ENCODE measurements at places on chromosomes 16 and 17.

- no peak for DNase-seq
Measured at GRCh38 chr17:19023209-19023999, 18.8 kb upstream of the FAM83G start.

DNA sequence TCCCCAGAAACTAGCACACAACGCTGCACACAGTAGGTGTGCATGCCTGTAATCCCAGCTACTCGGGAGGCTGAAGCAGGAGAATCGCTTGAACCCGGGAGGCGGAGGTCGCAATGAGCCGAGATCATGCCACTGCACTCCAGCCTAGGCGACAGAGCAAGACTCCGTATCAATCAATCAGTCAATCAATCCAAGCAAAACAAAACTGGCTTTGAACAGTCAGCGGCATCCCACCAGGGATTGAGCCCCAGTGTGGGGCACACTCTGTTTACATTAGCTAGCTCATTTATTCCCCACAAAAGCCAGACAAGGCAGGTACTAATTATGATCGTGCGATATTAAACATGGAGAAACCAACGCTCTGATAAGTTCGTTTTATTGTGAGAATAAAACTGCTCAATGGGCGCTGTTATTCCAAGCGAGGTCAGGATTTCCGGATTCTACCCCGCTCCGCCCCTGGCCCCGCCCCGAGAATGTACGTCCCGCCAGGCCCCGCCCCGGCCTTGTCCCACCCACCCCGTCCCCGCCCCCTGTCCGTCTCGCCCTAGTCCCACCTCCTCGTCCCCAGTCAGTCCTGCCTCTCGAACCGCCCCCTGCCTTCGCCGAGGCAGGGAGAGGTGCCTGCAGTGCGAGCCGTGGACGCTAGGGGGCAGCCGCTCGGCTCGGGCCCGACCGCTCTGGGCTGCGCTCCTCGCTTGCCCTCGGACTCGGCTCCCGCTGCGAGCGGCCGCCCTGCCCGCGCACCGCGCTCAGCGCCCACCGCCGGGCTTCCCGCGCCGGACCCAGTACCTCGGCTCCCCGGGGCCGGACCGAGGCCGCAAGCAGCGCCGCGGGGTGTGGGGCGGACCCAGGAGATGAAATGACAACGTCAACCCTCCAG, at the start of gene VPS4A:
VPS4A (plus strand) TSS at position 698 of the 880 bp plus-strand sequence; CDS start at position 860, 162 bp downstream.
- DNase-seq: peak; percentile 97

DNA sequence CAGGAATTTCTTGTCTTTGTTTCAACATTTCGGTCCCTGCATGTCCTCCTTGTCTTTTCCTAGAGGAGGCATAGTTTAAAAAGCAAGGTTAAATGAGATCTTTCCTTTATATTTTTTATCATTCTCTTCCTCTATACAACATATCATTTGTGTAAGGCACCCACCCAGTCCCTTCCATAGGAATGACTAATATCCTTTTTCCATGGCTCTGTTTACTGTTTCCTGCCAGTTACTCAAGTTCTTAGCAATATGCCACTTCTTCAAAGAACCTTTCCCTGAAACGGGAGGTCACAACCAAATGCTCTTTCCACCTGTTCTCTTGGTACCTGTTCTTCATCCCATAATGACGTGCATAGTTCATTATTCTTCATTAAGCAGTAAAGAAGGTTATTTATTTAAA, 1237.1 kb upstream of the GOT2 start:
- no peak for DNase-seq

- DNase-seq: peak; percentile 83
Measured at GRCh38 chr17:76816590-76817135, 51.5 kb upstream of the MGAT5B start.

GRCh38 chr17:61784510-61784909, 78.8 kb downstream of the BRIP1 start:
- DNase-seq: no peak

- DNase-seq: no peak
Measured at GRCh38 chr17:43366891-43367736, 31.7 kb upstream of the ARL4D start.

DNA sequence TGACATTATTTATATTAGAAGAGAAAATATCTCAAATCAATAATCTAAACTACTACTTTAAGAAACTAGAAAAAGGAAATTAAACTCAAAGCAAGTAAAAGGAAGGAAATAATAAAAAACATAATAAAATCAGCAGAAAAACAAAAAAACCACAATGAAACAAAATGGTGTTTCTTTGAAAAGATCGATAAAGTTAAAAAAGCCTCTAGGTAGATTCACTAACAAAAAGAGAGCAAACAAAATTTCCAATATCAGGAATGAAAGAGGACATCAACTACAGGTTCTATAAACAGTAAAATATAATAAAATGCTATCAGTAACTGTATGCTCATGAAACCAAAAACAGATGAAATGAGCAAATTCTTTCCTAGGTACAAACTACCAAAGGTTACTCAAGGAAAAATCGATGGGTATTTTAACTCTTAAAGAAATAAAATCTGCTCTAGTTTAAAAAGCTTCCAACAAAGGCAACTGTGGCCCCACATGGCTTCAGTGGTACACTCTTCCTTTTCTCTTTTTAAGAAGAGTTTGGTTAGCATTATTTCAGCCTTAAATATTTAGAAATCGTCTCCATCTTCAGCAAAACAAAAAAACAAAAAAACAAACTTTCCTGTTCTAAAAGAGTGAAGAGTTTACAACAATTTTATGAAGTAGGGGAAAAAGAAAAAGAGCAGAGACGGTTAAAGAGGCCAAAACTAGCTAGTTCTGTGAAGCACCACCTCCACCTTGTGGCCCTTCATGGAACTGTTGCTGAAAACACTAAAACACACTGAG, 102.2 kb downstream of the TRIM37 start:
- DNase-seq: peak; percentile 83

DNA sequence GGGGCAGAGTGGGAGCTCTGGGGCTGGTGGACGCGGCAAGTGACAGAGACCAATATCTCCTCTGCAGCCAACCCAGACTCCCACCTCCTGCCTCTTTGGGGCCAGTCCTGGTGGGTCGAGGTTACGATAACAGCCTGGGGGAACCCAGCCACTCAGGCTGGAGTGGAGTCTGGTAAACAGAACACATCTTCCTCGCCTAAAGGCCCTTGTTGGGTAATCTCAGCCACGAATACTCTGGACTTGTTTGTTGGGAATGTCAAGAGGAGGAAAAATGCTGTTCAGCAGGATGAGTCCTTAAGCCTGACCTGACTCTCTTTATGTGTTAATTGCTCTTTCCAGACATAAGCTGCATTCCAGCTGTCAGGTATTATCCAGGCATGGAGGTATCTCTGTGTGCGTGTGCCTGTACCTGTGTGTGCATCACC, 8.0 kb upstream of the SPNS2 start:
- no peak for DNase-seq

GRCh38 chr16:66959704-66960161, 1.3 kb upstream of the CES3 start:
- DNase-seq: no peak

DNA sequence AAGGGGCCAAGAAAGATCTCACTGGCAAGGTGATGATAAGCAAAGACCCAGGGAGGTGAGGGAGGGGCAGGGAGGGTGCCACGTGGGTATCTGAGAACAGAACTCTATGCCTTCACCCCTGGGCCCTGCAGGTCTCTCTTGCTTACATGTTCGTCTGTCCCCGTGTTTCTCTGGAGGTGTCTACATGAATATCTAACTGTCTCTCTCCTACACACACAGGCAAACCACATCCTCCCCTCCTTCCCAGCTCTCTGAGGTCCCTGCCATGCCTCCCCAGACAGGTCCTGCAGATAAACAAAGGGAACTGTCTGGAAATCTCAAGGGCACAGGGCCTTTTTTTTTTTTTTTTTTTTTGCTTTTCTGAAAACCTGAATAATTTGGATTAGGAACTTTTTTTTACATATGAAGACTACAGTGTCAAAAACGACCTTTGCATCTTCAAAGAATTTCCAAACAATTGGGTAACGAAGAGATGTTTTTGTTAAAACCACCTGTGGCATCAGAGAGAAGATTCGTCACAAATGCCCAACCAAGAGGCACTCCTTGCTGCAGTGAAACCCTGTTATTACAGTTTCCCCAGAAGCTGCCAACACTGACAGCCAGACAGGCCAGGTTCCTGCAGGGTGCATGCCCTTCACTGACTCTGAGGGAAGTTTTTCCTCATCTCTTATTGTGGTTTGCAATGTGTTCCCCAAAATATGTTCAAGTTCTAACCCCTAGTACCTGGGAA, 17.8 kb downstream of the PLLP start:
- peak; percentile 42 for DNase-seq

DNA sequence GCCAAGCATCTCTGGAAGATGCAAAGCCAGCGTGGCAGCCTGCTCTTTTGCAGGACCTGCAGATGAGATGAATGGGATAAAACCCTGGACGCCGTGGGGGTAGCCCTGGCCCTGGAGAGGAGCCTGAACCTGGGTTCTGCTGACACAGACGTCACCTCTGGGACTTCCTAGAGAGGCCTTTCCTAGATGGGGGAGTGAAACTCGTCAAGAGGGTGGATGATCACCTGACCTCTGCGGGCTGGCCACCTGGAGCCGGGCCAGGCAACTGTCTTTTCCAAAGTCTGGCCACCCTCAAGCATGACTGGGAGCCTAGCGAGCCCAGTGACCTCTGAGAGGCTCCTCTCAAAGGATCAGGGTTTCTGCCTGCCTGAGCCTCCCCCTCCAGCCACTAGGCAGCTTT, 529.0 kb downstream of the KCNJ18 start:
- no peak for DNase-seq

DNA sequence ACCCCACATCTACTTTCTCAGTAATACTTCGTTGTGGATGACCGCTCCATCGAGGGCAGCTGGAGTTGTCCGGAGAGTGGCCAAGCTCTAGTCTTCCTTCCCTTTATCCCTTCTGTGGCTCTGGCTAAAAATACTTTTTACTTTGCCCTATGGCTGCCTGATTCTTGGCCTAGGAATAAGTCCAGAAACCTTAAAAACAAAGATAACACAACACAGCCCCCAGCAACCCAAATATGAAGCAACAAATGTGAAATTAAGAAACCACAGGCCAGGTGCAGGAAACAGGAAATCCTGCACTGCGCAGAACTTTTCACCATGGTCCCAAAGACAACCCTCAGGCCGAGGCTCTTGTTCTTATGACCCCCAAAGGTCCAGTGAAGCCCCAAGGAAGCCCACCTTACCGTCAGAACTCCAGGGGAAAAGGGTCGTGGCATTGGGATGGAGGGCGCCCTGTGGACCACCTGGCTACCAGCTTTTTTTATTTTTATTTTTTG, 26.0 kb downstream of the TK2 start:
- peak; percentile 45 for DNase-seq

- no peak for DNase-seq
Measured at GRCh38 chr16:61969077-61969382, 67.2 kb downstream of the CDH8 start.

DNA sequence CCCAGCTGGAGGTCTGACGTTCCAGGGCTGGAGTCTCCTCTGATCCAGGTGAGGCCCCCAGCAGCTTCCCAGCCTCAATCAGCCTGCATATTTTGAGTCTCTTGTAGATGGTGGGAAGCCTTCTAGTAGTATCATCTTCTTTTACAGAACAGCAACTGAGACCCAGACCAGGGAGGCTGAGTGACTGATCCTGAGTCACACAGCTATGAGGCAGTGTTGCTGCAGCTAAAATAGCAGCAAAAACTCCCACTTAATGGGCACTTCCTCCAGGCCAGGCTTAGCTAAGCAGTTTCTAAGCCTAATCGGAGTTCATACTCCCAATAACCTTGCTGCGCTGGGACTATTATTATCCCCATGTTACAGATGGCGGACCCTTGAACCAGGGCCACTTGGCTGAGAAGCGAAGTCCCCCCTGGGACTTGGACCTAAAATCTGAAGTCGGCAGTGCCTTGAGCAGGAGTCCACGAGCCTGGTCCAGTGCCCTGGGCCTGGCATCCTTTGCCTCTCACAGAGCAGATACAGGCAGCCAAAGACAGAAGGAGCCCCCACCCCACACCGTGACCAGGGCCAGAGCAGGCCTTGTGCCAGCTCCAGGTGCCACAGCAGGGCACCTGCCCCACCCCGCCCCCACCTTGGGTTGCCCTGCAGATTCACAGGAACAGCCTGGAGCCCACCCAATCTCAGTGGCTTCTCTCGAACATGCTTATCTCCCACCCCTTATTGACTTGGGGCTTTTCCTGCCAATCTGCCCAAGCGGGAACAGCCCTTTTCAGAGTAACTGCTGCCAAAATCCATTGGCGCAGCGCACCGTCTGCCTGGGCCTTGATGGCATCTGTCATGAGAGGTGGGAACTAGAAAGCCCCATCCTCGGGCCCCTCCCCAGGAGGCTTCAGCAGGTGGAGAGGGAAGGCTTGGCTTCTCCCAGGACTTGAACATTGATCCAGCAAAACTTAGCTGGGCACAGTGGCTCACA, 65.1 kb downstream of the SOCS1 start:
- DNase-seq: no peak

DNA sequence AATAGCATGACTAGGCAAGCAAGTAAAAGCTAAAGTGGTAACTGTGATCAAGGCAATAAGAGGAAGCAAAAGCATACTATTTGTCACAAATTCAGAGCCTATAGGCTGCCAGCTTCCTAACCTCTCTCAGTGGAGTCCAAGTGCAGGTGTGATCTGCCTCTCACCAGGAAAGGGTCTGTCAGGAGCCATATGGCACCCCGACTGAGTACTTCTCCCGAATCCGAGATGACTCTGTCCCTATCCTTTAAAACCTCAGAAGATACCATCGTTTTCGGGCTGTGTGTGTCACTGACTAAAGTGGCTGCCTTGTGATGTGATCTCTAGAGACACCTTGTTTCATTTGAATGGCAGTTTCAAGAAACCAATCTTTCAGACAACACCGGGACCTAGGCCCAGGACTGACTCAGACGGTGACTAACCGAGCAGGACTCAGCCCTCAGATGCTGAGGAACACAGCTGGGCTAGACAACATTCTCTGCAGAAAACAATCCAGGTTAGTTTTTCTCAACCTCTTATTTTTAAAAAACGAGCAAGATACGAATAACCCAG, 63.6 kb downstream of the SMG6 start:
- no peak for DNase-seq

- peak; percentile 55 for DNase-seq
Measured at GRCh38 chr16:24689128-24689527, 40.3 kb upstream of the TNRC6A start.

DNA sequence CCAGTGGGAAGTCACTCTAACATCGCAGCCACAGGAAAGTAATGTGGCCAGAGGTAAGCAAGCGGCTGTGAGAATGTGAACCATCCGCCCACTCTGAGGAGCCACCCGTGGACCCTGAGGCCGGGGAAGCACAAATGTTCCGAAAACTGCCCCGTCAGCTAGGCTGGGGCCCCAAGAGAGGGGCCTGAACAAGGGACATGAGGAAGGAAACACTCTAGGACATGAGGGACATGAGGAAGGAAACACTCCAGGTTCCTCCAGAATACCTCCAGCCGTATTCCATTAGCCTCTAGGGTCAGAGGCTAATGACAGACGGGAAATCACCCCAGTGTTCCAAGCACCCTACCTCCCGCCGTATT, 317 bp downstream of the TEFM start:
- no peak for DNase-seq

GRCh38 chr16:68658341-68658973, 13.3 kb downstream of the CDH3 start:
- DNase-seq: no peak

DNA sequence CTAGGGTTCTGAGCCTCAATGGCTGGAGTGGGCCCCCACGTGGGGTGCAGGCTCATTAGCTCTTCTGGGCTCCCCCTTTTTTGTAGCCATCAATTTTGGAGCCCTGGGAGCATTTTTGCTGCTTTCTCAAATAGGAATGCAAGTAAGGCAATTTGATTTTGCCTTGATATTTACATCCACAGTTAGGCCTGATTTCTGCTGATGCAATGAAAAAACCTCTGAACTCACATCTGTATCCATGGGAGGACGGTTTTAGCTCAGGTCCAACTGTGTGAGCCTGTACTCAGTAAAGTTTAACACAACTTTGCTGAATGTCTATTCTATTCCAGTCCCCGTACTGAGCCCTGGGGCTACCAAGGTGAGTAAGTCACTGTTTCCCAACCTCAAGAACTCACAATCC, 425.0 kb downstream of the HAPSTR1 start:
- DNase-seq: no peak
